Neural progenitor cell (in vitro differentiated cells): ENCODE measurements at places on chromosomes 1 and 21.

- DNase-seq, result no peak
These were observed 34.5 kb downstream of the SYDE2 start for GRCh38 chr1:85166351-85166750.

- no peak for DNase-seq
These were observed 19.4 kb downstream of the TRIM67 start for GRCh38 chr1:231181271-231181670.

DNA sequence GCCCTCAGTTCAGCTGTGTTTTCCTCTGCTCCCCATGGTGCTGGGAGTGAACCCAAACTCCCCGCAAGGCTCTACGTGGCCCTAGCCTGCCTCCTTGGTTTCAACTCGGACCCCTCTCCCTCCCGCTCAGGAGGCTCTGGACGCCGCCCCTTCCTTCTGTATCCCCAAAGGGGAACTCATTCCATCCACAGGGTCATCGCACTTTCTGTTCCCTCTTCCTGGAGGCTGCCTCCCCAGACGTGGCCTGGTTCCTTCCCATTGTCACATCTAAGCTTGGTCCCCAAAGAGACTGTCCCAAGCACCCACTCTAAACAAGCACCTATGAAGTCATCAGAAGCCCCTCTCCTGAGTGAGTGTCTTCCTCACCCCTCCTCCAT, 10.9 kb downstream of the KCNAB2 start:
- DNase-seq, result no peak

DNA sequence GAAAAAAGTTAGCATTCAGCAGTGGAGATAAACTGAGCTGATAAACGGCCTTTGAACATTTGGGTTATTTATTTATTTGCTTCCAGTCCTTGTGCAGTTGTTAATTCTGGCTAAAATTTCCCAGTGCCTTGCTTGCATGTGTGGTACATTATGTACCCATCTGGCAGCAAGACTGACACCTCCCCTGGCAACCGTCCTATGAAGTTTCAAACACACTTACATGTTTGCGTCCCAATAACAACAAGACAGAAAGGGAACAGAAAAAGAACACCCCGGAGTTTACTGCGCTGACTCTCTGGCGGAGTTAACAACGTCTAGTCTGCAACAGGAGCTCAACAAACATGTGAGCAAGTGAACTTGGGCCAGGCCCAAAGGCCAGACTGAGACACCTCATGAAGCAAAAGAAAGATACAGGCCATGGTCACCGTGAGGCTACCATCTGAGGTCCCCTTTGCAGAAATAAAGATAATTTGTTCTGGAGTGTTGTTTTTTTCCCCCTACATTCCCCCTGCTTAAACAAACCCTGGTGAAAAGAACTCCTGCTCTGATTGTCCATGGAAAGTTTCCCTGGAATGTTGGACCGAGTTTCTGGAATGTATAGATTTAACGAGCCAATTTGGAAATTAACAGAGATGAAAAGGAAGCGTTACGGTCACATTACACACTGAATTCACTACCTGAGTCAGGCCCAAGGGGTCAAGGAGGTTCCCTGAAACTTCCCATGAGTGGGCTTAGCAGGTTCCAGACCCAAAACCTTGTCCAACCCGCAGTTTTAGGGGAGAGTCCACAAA, 33.4 kb downstream of the TRABD2B start:
- DNase-seq, result peak; percentile 16

DNA sequence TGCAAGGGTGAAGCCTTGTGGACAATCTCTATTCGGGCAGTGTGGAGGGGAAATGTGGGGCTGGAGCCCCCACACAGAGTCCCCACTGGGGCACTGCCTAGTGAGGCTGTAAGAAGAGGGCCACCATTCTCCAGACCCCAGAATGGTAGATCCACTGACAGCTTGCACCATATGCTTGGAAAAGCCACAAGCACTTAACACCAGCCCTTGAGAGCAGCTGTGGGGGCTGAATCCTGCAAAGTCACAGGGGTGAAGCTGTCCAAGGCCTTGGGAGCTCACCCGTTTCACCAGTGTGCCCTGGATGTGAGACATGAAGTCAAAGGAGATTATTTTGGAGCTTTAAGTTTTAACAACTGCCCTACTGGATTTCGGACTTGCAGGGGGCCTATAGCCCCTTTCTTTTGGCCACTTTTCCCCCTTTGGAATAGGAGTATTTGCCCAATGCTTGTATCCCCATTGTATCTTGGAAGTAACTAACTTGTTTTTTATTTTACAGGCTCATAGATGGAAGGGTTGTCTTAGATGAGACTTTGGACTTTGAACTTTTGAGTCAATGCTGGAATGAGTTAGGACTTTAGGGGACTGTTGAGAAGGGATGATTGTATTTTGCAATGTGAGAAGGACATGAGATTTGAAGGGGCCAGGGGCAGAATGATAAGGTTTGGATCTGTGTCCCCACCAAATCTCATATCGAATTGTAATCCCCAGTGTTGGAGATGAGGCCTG, 16.3 kb upstream of the COL6A1 start:
- no peak for DNase-seq

- DNase-seq, result no peak
These were observed 63.3 kb upstream of the LRRC8D start for GRCh38 chr1:89757532-89757931.

DNA sequence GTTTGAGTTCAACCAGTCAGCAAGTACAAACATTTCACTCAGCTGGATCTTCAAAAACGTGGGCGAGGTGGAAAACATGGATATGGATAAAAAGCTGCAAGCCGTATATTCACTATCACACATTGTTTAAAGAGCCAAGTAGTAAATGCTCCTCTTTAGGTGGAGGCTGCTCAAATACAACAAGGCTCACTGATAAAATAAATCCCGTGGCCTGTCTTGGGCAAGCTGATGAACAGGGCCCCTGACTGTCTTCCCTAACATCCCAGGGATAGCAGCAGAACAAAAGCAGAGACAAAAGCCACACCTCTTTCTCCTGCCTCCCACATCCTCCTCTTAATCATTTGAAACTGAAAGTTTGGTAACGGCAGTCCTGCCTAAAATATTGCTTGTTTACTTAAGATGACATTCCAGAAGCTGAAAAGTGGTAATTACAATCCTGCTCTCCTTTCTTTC, 357.7 kb downstream of the TTLL7 start:
- peak; percentile 34 for DNase-seq

- peak; percentile 93 for DNase-seq
These were observed at the start of gene RGS4 for GRCh38 chr1:163069142-163069541. TSS of gene RGS4 (plus strand) at chr1:163069361. CDS start at chr1:163069485, 124 bp downstream.

DNA sequence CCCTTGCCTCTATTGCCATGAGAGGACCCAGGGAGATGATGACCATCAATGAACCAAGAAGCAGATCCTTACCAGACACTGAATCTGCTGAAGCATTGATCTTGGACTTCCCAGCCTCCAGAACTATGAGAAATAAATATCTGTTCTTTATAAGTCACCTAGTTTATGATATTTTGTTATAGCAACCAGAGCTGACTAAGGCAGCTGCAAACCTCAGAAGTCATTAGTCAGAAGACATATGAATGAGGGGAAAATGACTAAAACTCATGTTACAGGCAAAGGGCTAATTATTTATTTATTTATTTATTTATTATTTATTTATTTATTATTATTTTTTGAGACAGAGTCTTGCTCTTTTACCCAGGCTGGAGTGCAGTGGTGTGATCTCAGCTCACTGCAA, 321.1 kb downstream of the TGFB2 start:
- no peak for DNase-seq

- no peak for DNase-seq
These were observed 21.7 kb downstream of the ITPKB start for GRCh38 chr1:226717256-226717909.

GRCh38 chr1:61645476-61645875, 79.5 kb downstream of the TM2D1 start:
- DNase-seq, result no peak

- no peak for DNase-seq
These were observed 14.4 kb downstream of the MAP3K7CL start for GRCh38 chr21:29144736-29145353.

- DNase-seq, result no peak
These were observed 409.6 kb upstream of the ZRANB2 start for GRCh38 chr1:71490432-71490831.

GRCh38 chr1:99003581-99004253, 944 bp downstream of the PLPPR5 start:
- DNase-seq, result peak; percentile 28

DNA sequence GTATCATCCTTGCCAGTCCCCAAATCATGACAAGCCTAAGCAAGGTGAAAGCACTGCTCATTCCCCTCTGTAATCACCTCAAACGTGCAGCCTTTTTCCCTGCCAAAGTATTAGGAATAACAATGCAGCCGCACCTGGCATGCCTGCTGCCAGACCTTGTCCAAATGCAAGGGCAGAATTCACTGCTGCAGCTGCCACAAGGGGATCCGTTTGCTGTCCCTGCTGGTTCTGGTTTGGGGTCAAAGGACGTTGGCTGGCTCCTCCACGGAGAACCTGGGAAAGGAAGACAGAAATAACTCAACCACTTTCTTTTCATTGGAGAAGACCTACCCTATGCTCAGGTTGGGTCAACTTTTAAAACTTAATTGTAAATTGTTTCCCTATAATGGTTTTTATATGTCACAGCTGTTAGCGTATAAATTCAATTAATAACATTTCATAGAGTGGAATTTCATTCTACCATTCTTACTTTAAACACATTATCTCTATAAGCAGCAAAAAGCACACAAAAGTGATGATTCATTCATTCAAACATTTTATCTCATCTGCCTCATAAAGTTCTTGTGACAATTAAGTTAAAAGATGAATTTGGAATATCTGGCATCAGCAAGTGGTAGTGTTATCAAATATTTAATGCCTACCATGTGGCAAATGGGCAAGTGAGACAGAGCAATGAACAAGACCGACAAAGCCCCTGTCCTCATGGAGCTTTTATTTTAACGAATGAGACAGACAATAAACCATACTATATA, 59.8 kb upstream of the SDC3 start:
- DNase-seq, result no peak

DNA sequence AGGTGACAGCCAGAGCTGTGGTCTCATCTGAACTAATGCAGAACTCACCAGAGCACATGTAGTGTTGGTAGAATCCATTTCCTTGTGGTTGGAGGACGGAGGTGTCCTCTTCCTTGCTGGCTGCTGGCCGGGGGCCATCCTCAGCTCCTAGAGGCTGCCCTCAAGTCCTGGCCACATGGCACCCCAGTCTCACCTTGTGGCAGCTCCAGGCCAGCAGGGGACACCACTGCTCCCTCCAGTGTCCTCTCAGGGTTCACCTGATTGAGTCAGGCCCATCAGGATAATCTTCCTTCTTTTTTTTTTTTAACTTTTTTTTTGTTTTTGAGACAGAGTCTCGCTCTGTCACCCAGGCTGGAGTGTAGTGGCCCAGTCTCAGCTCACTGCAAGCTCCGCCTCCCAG, 2.9 kb downstream of the KCNE1 start:
- DNase-seq, result no peak

GRCh38 chr1:232992227-232992626, 41.8 kb downstream of the NTPCR start:
- DNase-seq, result no peak

GRCh38 chr1:71586030-71586429, 505.2 kb upstream of the ZRANB2 start:
- DNase-seq, result no peak

DNA sequence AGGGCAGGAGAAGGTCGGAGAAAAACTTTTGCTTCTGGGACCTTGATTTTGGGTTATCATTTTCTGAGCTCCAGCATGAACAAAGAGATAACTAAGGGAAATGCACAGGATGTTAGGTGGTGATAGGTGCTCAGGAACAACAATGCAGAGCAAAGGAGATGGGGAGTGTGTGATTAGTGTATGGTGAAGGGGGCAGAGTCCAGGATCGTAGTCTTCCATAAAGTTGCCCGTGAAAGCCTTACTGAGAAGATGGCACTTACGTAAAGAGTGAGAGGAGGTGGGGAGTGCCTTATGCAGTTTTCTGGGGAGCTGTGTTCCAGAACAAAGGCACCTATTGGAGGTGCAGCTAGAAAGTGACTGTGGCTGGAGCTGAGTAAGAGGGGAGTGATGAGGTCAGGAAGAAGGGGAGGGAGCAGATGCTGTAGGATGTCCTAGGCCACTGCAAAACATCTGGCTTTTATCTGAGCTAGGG, 11.6 kb downstream of the KCNK1 start:
- DNase-seq, result no peak

DNA sequence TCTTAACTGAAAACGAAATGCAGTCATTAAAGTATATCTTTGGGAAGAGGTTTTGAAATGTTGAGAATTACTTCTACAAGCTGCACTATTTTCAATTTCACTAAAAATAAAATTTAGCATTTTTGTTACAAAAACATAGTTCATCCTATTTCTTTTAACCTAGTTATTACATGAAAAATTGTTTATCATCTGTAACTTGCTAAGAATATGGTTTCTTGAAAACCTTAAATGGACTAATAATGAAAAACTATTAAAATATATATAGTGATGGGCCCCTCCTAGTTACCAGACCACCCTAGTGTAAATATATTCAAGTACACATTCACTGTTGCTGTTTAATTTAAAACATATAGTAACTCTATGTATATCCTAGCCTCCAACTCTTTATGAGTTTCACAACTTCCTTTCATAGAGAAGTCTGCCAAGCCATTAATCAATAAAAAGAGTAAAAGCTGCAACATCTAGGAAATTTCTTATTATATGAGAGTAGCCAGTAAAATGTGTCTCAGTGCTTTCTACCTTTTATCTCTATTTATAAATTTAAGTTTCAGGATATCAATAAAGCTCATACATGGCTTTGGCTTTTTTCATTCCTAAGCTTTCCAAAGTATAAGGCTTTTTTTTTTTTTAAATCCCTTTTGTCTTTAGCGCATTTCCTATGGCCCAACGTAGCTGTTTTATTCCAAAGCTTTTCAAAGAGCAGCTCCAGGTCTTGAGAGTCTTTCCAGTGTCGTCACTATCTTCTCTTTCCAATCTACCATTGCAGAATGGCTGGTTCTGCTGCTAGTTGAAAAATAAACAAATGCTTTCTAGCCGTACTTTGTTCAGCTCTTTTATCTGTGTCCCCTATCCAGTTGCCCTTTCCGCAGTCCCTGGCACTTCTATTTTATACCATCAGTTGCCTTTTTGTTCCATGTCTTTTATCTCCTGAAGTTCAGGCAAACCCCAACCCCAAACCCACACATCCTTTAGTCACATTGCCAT, 6.5 kb downstream of the IRF2BP2 start:
- DNase-seq, result no peak

DNA sequence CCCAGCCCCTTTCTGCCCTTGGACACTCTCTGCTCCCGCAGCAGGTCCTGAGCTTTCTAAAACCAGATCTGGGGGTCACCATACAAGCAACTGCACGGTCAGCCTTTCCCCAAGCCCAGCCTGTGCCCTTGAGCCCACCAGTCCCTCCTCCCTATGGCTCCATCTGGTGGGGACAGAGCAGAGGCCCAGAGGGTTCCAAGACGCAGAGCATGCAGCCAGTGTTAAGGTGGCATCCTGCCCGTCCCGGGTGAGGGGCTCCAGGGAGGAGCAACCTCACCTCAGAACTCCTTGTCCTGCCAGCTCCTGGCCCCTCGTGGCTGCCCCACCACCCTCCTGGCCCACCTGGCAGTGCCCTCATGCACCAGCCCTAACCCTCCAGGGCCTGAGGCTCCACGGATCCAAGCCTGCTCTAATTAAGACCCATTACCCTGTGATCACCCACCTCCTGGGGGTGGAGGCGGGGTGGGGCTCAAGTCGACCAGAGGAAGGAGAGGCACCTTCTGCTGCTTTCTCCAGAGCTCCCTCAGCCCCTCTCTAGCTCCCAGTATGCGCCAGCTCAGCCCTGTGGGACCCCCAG, 8.5 kb downstream of the CHD5 start:
- peak; percentile 62 for DNase-seq

GRCh38 chr1:66506991-66507390, 27.0 kb upstream of the SGIP1 start:
- DNase-seq, result no peak

- no peak for DNase-seq
These were observed 23.2 kb upstream of the NUP133 start for GRCh38 chr1:229531326-229531725.

GRCh38 chr1:178566187-178566586, 53.3 kb downstream of the TEX35 start:
- no peak for DNase-seq
